Large intestine (tissue), 12 donors: ENCODE measurements at places on chromosomes 5 and 9. TPM values are rescaled to one million over a fixed set of nuclear protein-coding genes. Genes with fewer than 3 reads are reported as not detected.

GRCh38 chr5:66959653-66960052, 236.9 kb downstream of the CD180 start:
- no peak for DNase-seq
- H3K27ac ChIP-seq: peak overlapping the region; percentile 49
- no peaks in the 10 kb centered on the region for H3K36me3 ChIP-seq
- H3K4me1 ChIP-seq: no peaks in the 10 kb centered on the region
- H3K27me3 ChIP-seq: no peaks in the 10 kb centered on the region

GRCh38 chr5:90612919-90613318, 54.3 kb downstream of the ADGRV1 start:
- no peak overlapping the region for H3K27ac ChIP-seq
- H3K4me3 ChIP-seq: no peak overlapping the region
- no peak for DNase-seq
- no peaks in the 10 kb centered on the region for H3K36me3 ChIP-seq

- no peak for DNase-seq
- H3K36me3 ChIP-seq: no peaks in the 10 kb centered on the region
- no peaks in the 10 kb centered on the region for H3K4me1 ChIP-seq
Observed at GRCh38 chr5:37539459-37539858, 160.3 kb downstream of the WDR70 start.

GRCh38 chr5:114325541-114325940, 36.3 kb upstream of the KCNN2 start:
- no peak overlapping the region for H3K27ac ChIP-seq
- no peak overlapping the region for H3K4me3 ChIP-seq
- peak; percentile 3 for DNase-seq

TPPP gene
- 8.8 TPM for polyA plus RNA-seq
